Stimulated activated CD4-positive, alpha-beta T cell treated with anti-CD3 and anti-CD28 coated beads, Interleukin-12 subunit alpha, Interleukin-12 subunit beta, amount 100 ng/mL, for 48 hours (primary cell): ENCODE measurements at places on chromosomes 4 and X.

DNA sequence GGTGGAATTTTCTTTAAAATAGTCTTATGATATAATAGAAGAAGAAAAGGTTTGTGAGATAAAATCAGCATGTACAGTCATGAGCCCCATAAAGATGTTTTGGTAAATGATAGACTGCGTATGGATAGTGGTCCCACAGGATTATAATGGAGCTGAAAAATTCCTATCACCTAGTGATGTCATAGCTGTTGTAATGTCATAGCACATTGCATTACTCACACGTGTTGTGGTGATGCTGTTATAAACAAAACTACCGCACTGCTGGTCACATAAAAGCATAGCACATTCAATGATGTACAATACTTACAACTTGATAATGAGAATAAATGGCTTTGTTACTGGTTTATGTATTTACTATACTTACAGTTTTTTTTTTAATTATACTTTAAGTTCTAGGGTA, 715.2 kb upstream of the HTR2C start:
- no peak for DNase-seq

- no peak for DNase-seq
Observed at GRCh38 chr4:144575181-144575580, 70.8 kb upstream of the HHIP start.

DNA sequence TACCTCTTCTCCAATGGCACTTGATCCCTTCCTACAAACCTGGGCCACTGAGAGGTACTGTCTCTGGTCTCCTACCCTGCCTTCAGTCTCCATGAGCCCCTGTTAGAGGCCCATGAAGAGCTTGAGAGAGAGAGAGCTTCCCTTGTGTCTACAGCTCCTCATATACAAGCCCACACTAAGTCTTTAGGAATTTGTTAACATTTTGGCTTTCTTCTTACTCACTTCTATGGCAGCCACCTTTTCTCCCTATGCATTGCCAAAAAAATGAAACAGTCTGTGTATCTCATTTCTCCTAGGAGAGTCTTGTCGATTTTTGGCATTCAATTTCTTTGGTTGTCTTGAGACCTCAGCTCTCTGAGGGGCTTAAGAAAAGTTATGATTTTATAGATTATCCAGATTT, 90.9 kb upstream of the LNX1 start:
- no peak for DNase-seq

GRCh38 chr4:147586637-147587036, 30.6 kb upstream of the TMEM184C start:
- DNase-seq = no peak

DNA sequence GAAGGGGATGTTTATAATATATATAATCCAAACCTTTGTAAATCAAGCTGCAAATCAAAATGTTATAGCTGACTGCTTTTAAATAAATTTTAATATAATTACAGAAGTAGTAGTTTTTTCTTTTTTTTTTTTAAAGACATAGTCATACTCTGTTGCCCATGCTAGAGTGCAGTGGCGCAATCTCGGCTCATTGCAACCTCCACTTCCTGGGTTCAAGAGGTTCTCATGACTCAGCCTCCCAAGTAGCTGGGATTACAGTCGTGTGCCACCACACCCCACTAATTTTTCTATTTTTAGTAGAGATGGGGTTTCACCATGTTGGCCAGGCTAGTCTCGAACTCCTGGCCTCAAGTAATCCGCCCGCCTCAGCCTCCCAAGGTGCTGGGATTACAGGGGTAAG, 178.7 kb downstream of the FBXW7 start:
- no peak for DNase-seq

GRCh38 chr4:188002751-188003150, 7.2 kb downstream of the ZFP42 start:
- no peak for DNase-seq

DNA sequence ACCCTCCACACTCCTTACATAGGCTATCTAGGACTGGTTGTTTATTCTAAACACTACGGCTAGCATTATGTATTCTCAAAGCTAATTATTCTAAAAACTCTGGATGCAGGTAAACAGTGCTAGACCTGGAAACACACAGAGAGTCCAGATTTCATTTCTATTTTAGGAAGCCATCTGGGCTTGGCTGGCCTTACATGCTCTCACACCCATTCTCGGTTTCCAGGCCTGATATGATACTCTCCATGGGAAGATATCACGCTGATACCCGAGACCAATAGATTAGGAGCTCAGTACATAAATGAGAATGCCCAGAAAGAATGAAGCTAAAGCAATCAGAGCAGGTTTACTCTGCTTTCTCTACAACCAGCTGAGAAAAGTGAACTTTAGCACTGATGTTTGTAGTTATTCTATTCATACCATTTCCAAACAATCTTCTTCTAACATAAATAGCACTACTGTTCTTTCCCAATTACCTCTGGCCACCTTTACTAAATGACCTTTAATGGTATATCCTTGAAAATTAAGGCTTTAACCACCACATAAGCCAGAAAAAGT, 973.3 kb downstream of the PCDH18 start:
- no peak for DNase-seq

DNA sequence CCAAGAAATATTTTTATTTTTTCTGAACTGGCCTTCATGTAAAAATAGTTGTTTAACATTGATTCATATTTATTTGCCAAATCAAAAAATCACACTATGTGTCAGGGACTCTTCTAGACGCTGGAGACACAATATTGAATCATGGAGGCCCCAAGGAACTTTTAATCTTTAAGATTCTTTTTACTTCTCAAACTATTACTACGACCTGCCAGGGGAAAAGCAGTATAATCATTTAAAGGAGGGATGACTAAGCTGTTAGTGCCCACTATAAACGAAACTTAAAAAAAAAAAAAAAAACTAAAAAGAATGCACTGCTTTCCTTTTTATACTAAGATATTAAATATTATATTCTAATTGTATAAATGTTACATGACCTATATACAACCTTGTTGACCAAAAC, 84.7 kb downstream of the PPA2 start:
- DNase-seq = no peak

DNA sequence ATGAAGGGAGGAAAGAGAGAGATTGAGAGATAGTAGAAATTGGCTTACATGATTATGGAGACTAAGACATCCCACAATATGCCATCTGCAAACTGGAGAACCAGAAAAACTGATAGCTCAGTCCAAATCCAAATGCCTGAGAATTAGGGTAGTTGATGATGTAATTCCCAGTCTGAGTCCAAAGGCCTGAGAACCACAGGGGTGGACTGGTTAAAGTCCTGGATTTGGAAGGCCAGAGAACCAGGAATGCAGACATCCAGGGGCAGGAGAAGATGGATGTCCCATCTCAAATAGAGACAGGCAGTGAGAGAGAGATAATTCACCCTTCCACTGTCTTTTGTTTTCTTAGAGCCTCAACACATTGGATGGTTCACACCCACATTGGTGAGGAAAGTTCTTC, 345.7 kb upstream of the SPANXN4 start:
- no peak for DNase-seq

- DNase-seq = no peak
Observed at GRCh38 chrX:44043496-44043895, 70.3 kb upstream of the NDP start.

DNA sequence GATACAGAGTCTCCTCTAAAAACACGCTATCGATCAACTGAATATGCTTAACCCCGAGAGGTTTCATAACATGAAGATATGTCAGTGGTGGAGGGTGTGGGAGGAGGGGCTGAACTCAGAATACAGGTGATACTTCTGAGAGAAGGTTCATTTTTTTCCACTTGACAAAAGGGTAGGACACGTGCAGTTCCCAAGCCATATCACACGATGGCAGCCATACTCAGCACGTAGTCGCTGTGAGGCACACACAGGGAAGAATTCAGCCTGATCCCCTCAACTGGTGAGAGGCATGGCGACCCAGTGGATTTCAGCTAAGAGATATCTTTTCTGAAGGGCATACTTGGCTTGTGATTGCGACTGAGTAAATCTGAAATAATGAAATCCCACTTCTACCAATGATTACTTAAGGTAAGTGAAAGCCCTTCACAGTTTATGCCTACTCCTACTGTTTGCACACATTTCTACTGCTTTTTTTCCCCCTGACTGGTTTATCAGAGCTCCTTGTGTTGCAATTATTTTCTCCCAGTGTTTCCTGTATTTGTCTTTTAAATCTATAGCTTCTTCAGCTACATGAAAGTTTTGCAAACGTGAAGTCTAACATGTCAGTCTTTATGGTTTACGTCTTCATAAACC, 133.1 kb downstream of the CORIN start:
- no peak for DNase-seq

DNA sequence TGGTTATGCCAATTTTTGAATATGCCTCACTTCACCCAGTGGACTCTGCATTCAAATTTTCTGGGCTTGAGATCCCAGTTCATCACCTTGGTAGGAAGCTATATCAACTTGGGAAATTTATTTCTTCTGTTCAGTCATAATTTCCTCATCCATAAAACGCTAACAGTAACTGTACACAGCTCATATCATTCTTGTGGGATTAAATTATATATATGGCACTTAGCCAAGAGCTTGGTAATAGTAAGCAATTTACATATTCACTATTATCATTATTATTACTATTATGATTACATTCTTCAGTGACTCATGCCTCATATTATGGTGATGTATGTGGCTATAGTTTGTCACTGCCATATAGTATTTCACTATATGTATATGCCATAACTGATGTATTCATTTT, 177.6 kb downstream of the CPE start:
- DNase-seq = no peak

GRCh38 chr4:185708348-185708747, 103.6 kb downstream of the SORBS2 start:
- DNase-seq = no peak

- no peak for DNase-seq
Observed at GRCh38 chr4:140212646-140213045, 58.7 kb upstream of the MAML3 start.

GRCh38 chr4:80079255-80079923, 6.4 kb upstream of the ANTXR2 start:
- no peak for DNase-seq

- no peak for DNase-seq
Observed at GRCh38 chr4:118086344-118086743, 52.1 kb downstream of the NDST3 start.

DNA sequence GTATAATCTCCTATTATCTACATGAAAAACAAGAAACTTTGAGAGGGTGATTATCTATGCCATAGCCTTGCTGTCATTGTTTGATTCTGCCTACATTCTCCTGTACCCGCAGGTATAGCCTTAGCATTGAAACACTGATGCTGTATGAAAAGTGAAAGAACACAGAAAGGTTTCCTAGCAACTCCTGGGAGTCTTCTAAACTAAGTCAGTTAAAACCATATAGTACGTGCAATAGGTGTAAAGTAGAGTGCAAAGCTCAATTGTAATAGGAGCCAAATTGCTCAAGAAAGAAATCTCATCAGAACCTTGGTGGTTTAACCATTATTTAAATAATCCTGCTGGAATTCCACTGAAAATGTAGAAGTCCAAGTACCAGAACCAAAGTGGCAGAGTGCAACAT, 489.7 kb downstream of the PCDH10 start:
- DNase-seq = no peak

DNA sequence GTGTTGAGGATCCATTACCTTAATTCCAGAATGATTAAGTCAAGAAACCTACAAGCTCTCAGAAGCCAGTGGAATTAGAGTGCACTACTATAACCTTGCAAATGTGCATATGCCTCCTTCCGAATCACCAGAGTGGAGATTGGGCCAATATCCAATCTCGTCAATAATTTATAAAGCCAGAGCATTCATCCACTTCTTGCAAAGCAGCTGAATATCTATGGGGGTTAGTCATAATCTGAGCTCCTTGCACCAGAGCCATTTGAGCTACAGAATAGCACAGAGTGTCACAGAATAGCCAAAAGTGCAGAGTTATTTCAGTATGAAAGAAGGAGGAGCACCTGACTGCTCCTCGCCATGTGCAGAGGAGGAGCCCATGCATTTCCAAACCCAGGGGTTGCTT, 69.2 kb upstream of the MTM1 start:
- DNase-seq = no peak

DNA sequence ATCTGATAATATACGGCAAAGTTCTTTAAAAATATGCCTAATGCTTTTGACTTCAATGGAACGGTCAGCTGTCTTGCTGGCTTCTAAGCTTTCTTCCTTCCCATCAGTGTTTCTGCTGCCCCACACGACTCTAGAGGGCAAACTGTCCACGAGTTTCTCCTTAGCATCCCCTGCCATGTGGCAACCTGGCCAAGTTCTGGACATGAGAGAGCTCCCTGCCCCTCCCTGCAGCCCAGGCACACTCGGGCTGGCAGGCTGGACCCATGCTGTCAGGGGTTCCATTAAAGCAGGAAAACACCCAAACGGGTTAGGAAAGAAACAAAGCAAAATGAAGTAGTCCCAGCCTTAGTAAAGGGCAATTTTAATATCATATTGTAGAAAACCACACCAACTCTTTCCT, 38.8 kb downstream of the KDR start:
- no peak for DNase-seq

DNA sequence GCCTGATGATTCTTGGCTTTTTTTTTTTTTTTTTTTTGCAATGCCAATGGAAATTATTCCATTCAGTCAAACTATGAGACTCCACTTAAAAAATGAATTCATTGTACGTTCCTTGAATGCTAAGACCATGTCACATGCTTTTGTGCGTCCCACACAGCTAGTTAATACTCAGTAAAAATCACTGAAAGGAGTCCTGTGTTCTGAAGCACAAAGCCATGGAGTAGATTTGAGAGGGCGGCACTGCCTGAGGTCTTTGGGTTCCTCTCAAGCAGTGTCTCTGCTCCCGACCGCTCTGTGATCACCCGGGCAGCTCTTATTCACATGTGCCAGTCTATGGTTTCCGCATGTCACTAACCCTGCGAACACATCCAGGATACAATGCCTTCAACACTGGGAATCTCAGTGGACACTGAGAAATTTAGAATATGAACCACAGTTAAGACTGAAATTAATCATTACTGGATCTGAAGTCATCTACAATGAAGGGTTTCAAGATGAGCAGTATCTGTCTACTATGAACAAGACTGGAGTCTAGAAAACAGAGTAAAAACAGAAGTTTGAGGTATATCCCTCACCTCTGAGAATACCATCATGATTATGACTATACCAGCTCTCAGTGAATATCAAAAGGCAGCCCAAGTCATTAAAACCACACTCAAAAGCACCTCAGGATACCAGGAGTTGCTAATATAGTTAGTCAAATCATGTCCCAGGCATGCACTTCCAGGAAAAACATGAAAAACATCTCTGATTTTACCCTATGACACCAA, 193.0 kb downstream of the MGST2 start:
- no peak for DNase-seq
